HepG2 (cell line): ENCODE measurements at places on chromosomes 2 and 18. TPM values are rescaled to one million over a fixed set of nuclear protein-coding genes. Genes with fewer than 3 reads are reported as not detected.

The PDE1A gene
- not detected in 2 replicates for polyA plus RNA-seq

DNA sequence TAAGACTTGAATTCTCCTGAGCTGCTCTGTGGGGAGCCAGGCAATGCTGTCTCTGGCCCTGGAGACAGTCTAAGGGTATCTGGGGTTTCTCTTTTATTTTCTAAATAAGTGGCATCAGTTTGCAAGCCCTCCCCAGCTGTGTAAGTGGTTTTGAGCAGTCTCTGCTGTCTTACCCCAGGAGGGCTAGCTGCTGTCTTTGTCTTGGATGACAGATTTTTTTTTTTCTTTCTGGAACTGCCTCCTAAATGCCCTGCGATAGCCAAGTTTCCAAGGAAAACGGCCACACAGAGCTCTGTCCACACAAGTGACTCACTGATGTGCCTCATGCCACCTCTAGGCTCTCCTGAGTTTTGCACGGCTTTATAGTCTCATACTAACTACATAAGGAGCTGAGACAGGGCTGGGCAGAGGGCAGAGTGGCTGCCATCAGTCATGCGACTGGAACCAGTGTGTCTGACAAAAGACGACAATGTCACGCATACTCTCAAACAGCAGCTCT is 37.2 kb upstream of the THOC1 start:
- no peak for DNase-seq

- peak; percentile 35 for DNase-seq
Measured at GRCh38 chr2:189982780-189983394, 79.6 kb downstream of the MSTN start.

DNA sequence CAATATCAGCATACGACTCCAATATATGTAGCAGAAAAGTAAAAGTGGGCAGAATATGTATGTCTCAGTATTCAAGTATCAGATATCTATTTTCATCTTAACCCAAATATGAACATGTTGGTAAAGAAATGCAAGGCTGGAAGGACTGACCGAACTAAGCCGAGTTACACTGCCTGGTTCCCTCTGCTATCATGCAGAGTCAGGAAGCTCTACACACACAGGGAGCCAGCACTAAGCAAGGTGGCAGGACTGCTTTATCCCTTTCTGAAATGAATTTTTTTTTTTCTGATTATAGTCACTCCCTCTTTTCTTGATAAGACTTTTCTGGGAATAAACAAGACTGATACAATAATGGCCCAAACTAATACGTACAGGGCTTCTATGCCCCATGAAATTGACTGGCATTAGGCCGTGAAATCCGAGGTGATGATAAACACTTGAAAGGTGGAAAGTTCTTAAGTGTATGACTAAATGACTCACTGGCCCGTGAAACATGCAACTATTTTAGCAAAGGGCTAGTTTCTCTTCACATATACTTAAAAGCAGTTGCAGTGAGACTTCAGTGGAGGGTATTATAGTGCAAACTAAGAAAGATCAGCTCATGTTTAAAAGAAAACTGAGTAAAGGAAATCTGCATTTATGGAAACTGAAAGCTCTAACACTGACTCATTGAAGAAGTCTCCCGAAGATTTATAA is 14.9 kb downstream of the DPP4 start:
- DNase-seq = no peak

- DNase-seq = no peak
Measured at GRCh38 chr2:240649331-240649730, 24.1 kb downstream of the GPR35 start.

GRCh38 chr2:74528600-74529356 is 728 bp downstream of the AUP1 start:
- DNase-seq = peak; percentile 49

DNA sequence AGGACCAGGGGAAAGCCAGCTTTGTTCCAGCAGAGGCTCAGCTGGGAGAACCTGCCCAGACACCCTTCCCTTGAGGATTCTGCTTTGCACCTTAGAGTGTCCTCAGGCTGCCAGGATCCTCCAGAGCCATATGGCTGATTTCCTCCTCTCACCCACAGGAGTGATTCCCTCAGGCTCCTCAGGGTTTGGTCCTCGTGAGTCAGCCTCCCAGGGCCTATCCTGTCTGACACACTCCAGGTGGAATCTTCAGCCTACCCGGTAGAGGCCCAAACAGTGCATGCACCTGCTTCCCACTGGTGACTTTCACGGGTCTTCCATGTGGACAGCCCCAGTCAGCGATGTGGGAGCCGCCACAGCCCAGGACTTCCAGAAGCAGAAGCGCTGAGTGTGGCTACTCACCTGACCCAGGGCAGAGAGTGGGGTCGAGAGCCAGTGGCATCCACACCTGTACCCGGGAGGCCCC is 73.3 kb downstream of the TFCP2L1 start:
- DNase-seq = no peak

GRCh38 chr18:27540111-27540510 is 355.0 kb upstream of the CHST9 start:
- no peak for DNase-seq

DNA sequence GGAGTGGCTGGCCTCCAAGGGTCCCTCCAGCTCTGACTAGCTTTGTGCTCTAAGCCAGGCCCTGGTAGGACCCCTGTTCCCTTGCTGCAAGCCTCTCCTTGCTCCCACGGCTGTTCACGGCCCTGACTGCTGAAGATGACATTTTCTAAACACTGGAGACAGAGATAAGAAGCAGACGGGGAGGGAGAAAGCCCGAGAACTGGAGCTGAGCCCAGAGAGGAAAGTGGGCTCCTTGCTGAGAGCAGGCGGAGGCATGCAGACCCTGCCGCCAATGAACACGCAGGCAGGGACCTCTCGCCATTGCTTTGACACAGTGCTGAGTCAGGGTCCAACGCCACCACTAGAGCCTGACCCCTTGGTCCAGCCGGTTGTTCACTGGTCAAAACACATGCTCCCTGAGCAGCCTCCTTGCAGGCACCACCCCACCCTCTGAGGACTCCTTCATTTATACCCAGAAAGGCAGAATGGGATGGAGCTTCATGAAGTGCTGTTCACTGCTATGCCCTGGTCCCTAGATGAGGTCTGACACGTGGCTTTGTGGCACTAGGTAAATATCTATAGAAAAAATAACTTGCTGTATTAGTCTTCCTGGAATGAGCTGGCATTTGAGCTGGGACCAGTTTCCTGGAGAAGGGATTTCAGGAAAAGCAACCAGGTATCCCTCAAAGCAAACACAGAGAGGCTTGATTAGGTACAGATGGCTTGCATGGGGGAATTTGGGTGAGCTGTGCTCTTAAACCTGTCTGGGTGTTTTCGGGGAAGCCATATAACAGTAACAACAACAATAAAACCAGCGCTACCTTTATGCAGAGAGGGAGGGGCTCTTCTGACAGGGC is 65.7 kb downstream of the MCFD2 start:
- no peak for DNase-seq

- DNase-seq = no peak
Measured at GRCh38 chr2:105090091-105090490, 52.2 kb downstream of the MRPS9 start.
